ENCODE measurements at places on chromosomes 7 and 10.

GRCh38 chr7:44259547-44260457, 59.0 kb downstream of the YKT6 start:
- peak; percentile 78 for DNase-seq

GRCh38 chr10:77554996-77555397, 82.6 kb downstream of the KCNMA1 start:
- DNase-seq: no peak

DNA sequence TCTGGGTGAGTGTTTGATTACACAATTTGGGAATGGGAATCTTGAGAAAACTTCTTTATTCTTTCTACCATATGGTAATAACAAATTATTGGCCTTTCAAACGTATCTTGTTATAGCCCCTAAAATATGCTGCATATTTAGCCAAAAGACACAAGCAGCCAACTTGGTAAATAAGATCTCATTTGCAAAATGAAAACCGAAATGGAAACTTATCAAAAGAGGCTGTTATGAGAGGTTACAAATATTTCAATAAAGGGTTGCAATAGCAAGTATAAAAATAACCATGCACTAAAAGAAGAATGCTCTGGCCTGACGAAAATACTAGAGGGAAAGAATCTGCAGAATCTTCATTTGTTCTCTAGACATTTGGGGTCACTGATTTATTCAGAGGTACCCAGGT, 259.5 kb upstream of the LRRN3 start:
- DNase-seq: no peak

DNA sequence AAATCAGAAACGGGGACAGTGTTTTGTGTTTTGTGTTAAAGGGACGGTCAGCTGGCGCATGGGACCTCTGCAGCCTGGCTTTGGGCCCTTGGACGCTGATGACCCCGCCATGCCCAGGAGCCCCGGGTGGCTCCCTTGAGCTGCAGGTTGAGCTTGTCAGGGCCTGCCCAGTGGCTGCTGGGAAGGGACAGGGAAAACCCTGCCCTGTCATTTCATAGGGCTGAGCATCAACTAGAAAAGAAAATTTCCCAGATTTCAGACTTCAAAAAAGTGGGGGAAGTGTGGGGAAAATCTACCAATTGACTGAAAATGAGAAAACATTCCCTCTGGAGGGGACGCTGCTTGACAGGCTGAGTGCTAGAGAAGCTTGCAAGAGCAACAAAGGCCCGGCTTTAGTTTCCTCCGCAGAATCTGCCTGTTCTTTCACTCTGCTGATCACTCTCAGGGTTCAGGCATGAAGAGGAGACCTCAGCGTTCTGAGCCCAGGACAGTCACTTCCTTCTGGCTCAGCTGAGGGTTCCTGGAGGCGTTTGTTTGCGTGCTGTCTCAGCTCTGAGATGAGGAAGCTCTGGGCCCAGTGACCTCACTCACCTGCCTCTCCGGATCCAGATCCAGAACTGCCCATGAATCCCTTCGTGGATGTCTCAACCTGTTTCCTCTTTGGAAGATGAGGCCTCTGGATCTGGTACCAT, 18.6 kb upstream of the DNAJB6 start:
- no peak for DNase-seq

- no peak for DNase-seq
Measured at GRCh38 chr7:138186951-138187351, 110.7 kb downstream of the AKR1D1 start.

GRCh38 chr10:132591166-132591971, 53.8 kb downstream of the INPP5A start:
- peak; percentile 78 for DNase-seq
